Type B pancreatic cell (in vitro differentiated cells): ENCODE measurements at places on chromosomes 4 and X. TPM values are rescaled to one million over a fixed set of nuclear protein-coding genes. Genes with fewer than 3 reads are reported as not detected.
A peak's percentile ranks its signal among the peaks of the same experiment; 100 is the strongest.

- H3K36me3 ChIP-seq: no peaks in the 10 kb centered on the region
- no peaks in the 10 kb centered on the region for H3K27me3 ChIP-seq
- no peak for DNase-seq
Observed at GRCh38 chrX:5644776-5645175, 583.9 kb downstream of the NLGN4X start.

- H3K36me3 ChIP-seq: peaks cover under 1% of the 10 kb centered on the region
- peak overlapping the region; percentile 76 for H3K27ac ChIP-seq
- H3K4me3 ChIP-seq: no peak overlapping the region
Observed at GRCh38 chr4:168796362-168797106, 213.5 kb downstream of the CBR4 start.

GRCh38 chrX:150405576-150405975 lies 42.5 kb downstream of the MAMLD1 start:
- no peaks in the 10 kb centered on the region for H3K4me1 ChIP-seq
- H3K27ac ChIP-seq: no peak overlapping the region
- no peaks in the 10 kb centered on the region for H3K27me3 ChIP-seq
- DNase-seq: no peak

Gene HSFX4
- total RNA-seq: not detected in 2 replicates

DNA sequence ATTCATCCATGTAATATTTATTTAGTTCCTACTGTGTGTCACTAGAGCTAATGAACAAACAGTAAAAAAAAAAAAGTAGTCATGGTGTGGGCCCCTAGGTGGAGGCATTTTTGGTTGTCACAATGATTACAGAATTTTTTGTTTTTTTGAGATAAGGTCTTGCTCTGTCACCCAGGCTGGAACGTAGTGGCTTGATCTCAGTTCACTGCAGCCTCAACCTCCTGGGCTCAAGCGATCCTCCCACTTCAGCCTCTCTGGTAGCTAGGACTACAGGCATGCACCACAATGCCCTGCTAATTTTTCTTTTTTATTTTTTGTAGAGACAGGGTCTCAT lies 22.0 kb downstream of the DNAAF6 start:
- no peaks in the 10 kb centered on the region for H3K36me3 ChIP-seq
- DNase-seq: no peak
- H3K27ac ChIP-seq: no peak overlapping the region
- no peak overlapping the region for H3K4me3 ChIP-seq
- no peaks in the 10 kb centered on the region for H3K4me1 ChIP-seq

DNA sequence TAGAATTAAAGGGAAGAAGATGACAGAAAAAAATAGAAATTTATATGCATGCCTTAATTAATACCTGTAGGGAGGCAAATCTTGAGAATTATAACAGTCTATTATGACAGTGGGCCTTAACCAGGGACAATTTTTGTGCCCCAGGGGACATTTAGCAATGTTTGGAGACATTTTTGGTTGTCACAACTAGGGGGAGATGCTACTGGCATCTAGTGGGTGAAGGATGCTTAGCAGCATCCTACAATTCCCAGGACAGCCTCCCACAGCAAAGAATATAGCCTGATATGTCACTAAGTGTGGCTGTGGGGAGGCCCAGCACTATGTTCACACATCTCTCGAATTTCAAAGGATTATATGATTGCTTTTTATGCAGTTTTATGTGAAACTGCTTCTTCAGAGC lies 10.5 kb downstream of the GPR82 start:
- H3K4me3 ChIP-seq: no peak overlapping the region
- no peak overlapping the region for H3K27ac ChIP-seq
- peaks cover 5% of the 10 kb centered on the region for H3K36me3 ChIP-seq
- no peaks in the 10 kb centered on the region for H3K27me3 ChIP-seq
- no peaks in the 10 kb centered on the region for H3K4me1 ChIP-seq

DNA sequence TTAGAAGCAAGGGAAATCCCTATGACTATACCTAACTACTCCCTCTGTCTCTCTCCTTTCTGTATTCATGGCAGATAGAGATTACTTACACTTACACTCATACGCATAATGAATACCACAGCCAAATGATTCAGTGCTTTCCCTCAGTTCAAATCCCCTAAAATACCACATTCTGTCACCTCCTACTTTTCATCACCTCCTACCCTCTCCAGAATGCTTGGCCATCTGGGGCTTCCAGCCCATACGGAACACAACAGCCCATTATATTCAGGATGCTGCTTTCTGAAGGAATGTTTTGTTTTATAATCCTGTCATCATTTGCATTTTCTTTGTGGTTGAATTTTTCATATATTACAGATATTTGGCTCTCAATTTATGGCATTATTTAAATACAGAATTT lies 361.6 kb downstream of the GRIA2 start:
- no peak overlapping the region for H3K4me3 ChIP-seq
- no peak overlapping the region for H3K27ac ChIP-seq
- H3K4me1 ChIP-seq: no peaks in the 10 kb centered on the region
- H3K27me3 ChIP-seq: no peaks in the 10 kb centered on the region

- DNase-seq: no peak
- H3K36me3 ChIP-seq: no peaks in the 10 kb centered on the region
- no peak overlapping the region for H3K4me3 ChIP-seq
- H3K27me3 ChIP-seq: peaks cover 8% of the 10 kb centered on the region
- H3K4me1 ChIP-seq: no peaks in the 10 kb centered on the region
Observed at GRCh38 chr4:137039370-137039769, 492.9 kb downstream of the PCDH18 start.

DNA sequence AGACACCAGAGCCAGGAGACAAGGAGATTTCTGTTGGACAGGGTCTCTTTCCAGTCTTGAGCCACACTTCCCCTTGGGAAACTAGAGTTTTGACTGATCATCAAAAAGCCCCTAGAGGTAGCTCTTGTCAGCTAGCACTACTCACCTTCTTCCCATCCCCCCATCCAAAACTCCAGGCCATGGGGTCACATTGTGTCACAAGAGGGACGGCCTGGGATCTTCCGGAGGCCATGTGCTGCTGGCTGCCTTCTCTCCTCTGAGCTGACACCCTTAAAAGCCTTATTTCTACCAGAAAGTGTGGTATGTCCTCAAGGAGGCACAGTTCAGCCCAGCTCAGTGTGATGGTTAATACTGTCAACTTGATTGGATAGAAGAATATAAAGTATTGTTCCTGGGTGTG lies 7.8 kb downstream of the PNMA3 start:
- no peak overlapping the region for H3K4me3 ChIP-seq
- no peak overlapping the region for H3K27ac ChIP-seq
- H3K4me1 ChIP-seq: no peaks in the 10 kb centered on the region
- DNase-seq: no peak
- no peaks in the 10 kb centered on the region for H3K36me3 ChIP-seq
- no peaks in the 10 kb centered on the region for H3K27me3 ChIP-seq

DNA sequence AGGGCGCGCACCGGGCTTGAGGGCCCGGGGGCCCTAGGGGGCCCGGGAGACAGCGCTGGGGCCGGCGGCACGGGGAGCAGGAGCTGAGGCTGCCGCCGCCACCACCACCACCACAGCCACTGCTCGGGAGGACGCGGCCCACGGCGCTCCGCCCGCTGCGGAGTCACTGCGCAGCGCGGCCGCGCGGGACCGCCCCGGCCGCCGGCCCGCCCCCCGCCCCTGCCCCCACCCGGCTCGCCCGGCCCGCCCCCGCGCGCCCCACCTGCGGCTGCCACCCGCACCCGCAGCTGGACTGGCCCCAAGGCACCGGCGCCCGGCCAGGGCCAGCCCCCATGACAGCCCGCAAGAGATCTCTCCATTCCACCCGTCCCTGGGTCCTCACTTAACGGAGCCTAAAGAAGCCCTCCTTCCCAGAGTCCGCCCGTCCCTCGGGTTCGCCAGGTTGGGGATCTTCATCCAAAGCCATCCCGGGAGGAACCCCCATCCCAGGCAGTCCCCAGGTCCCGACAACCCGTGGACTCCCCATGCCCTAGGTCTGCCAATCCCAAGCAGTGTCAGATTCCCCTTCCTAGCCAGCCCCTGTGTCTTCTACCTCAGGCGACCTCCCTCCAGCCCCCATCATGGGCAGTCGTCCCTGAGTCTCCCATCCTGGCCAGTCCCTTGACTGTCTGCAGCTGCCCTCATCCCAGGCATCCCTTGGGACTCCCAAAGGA lies 40.0 kb upstream of the IQSEC2 start:
- peak overlapping the region; percentile 86 for H3K4me3 ChIP-seq
- DNase-seq: no peak
- peak overlapping the region; percentile 71 for H3K27ac ChIP-seq
- H3K27me3 ChIP-seq: peaks cover 69% of the 10 kb centered on the region
- H3K4me1 ChIP-seq: peaks cover 7% of the 10 kb centered on the region

GRCh38 chr4:82652062-82652461 lies 90.3 kb upstream of the TMEM150C start:
- peaks cover 5% of the 10 kb centered on the region for H3K4me1 ChIP-seq
- peaks cover 13% of the 10 kb centered on the region for H3K36me3 ChIP-seq
- H3K27me3 ChIP-seq: no peaks in the 10 kb centered on the region
- no peak overlapping the region for H3K4me3 ChIP-seq

- no peak overlapping the region for H3K27ac ChIP-seq
- no peaks in the 10 kb centered on the region for H3K27me3 ChIP-seq
- H3K36me3 ChIP-seq: no peaks in the 10 kb centered on the region
- no peak for DNase-seq
- H3K4me1 ChIP-seq: no peaks in the 10 kb centered on the region
Observed at GRCh38 chr4:180900781-180901180, 1342.4 kb upstream of the TENM3 start.

Gene PSMD10
- total RNA-seq: 88.3 and 96.8 TPM in 2 replicates

DNA sequence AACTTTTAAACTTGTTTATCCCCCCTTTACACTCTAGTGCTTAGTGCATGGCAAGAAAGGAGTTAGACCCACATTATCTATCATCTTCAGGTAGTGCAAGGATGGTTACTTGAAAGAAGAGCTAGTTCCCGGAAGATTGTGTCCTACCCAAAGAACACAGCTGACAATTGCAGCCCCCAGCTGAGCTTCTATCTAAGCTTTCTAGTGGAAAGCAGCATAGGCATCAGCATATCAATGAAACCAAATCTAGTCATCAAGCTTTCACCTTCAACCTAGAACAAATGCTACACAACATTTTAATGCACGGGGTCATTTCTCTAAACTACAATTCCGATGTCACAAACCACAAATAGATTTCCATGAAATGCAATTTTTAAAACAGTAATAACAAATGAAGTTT lies 88.9 kb upstream of the TFDP3 start:
- no peak for DNase-seq
- peaks cover 6% of the 10 kb centered on the region for H3K27me3 ChIP-seq
- H3K4me3 ChIP-seq: no peak overlapping the region
- no peak overlapping the region for H3K27ac ChIP-seq
- peaks cover 8% of the 10 kb centered on the region for H3K4me1 ChIP-seq

DNA sequence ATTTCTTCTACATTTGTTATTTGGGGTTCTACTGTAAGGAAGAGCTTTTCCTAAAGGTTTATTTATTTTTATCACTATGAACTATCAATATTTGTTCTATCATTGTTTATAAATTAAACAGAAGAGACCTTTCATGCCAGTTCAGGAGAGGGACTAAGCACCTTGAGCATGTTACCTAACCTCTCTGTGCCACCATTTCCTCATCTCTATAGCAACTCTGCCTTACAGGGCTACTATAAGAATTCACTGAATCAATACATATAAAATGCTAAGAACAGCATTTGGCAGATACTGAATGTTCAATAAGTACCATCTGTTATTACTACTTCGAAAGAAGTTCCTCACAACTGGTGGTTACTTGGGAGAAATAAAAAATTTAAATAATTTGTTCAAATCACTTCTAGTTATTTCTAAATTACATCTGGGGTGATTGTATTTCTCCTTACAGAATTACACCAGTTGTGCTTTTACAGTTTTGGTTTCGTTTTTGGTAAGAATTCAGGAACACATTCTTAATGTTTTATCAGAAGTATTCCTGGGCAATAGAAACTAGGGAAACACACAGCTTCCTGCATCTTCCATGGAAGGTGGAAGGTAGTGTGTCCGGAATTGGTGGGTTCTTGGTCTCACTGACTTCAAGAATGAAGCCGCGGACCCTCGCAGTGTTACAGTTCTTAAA lies 32.9 kb downstream of the EREG start:
- no peak for DNase-seq
- H3K27ac ChIP-seq: no peak overlapping the region
- no peaks in the 10 kb centered on the region for H3K27me3 ChIP-seq

DNA sequence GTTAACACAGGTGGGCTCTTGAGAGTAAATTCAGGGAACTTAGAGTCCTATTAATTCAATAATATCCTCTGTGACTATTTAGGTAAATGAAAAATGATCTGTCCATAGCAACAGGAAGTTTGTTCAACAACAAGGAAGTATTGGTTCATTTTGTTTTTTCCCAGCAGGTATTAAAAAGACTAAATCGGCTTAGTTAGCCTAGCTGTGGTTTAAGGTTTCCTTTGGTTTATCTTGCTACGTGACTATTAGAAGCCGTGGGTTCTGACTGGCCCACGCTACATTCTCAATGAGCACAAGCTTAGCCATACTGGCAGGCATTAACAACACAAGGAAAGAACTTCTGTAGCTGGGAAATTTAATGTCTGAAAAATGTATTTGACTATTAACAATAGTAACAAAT lies 168.8 kb upstream of the HS3ST1 start:
- H3K36me3 ChIP-seq: no peaks in the 10 kb centered on the region
- no peak overlapping the region for H3K27ac ChIP-seq
- DNase-seq: no peak
- H3K27me3 ChIP-seq: no peaks in the 10 kb centered on the region

GRCh38 chrX:28998609-28999135 lies 411.4 kb downstream of the IL1RAPL1 start:
- H3K36me3 ChIP-seq: no peaks in the 10 kb centered on the region
- no peaks in the 10 kb centered on the region for H3K27me3 ChIP-seq
- peaks cover 6% of the 10 kb centered on the region for H3K4me1 ChIP-seq
- no peak overlapping the region for H3K4me3 ChIP-seq
- H3K27ac ChIP-seq: no peak overlapping the region
- DNase-seq: no peak

Gene SYTL5
- total RNA-seq: 2.2 and 3.5 TPM in 2 replicates

- H3K27ac ChIP-seq: no peak overlapping the region
- H3K27me3 ChIP-seq: no peaks in the 10 kb centered on the region
- no peaks in the 10 kb centered on the region for H3K36me3 ChIP-seq
- no peaks in the 10 kb centered on the region for H3K4me1 ChIP-seq
- no peak for DNase-seq
Observed at GRCh38 chrX:74449322-74449936, 28.1 kb downstream of the SLC16A2 start.

Gene ADAMTS3
- total RNA-seq: 1.4 and 10.3 TPM in 2 replicates

DNA sequence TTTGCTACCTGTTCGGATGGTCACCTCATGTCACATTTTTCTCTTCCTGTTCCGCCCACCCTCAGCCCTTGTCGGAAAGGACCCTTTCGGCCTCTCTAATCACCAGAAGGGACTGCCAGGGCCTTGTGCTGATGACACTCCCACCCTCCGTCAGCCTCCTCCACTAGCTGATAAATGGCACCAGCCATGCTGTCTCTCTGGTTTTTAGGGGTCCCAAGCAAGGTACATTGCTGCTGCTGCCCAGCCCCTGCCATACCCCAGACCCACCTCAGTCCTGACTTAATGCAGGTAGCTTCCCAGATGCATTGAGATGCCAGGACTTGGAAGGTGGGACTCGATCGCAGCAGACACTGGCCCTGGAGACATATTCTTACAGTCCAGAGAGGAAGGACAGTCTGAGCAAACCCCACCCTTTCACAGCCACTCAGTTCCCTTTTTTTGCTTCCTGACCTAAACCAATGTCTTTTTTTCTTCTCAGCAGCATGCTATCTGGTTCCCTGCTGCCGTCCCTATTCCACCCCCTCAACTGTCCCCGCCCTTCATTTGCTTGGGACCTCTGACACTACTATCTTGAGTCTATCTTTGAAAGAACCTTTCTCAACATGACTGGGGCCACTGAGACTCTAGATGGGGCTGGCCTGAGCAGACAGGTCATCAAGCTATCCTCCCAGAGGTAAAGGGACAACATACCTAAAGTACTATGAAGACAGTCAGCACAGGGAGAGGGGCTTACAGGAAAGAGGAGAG lies at the start of gene BTK:
BTK (minus strand) TSS at position 397 of the 747 bp plus-strand sequence. CDS start 10,907 bp downstream, outside the sequence.
- no peak within 1 kb of the TSS for H3K4me3 ChIP-seq
- H3K36me3 ChIP-seq: peaks cover 2% of the 10 kb centered on the region
- H3K4me1 ChIP-seq: no peaks in the 10 kb centered on the region
- no peak within 1 kb of the TSS for H3K27ac ChIP-seq

Gene PNMA5
- total RNA-seq: 0.22 TPM in 1 of 2 replicates, not detected in the other

Gene DDX60
- total RNA-seq: 8.7 and 9.3 TPM in 2 replicates
